ENCODE measurements at places on chromosomes 13 and 19.

DNA sequence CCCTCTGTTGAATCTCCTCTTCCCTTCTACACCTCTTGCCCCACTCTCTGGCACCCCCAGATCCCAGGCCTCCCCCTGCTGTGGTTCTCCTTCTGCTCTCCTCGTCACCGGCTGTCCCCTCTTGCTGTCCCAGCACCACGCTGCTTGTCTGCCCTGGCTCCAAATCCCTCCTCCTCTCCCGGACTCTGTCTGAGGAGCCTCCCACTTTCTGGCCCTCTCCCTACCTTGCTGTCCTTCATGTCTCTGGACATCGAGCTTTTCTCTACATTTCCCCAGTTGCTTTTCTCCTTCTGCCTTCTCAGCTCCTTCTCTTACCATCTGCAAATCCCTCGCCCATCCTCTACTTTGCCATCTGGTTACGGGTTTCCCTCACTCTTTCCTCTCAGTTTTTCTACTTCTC lies 1.2 kb downstream of the ZNF347 start:
- peak; percentile 43 for DNase-seq

DNA sequence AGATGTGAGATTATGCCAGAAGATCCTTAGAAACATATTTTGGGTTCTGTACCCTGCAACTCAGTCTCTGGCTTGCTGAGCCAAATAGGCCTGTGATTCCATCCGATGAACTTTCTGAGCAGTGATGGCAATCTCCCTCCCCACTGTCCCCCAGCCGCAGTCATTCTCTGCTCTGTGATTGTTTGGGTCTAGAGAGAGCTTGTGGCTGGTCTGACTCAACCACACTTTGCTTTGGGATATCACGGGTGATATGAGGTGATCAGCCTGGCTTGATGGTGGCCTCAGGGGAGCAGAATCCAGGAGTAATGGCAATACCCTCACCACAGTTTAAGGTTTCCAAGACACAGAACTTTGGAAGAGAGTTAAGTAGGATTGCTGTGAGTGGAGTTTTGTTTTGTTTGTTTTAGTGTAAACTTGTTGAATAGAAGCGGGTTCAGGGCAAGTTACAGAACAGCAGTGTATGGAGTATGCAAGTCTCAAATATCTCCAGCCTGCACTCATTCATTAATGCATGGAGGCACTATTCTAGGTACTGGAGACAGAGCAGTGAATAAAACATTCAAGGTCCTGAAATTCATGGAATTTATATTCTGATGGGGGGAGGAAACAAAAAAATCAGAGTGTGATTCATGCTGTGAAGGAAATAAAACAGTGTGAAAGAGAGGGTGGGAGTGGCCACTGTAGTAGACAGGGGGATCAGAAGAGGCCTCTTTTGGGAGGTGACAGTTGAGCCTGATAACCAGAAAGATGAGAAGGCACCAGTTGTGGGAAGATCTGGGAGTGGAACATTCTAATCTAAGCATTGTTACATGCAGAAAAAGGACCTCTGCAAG lies 5.3 kb downstream of the SAMD4B start:
- DNase-seq, result peak; percentile 23

GRCh38 chr13:97979051-97979450 lies 25.6 kb downstream of the IPO5 start:
- no peak for DNase-seq

DNA sequence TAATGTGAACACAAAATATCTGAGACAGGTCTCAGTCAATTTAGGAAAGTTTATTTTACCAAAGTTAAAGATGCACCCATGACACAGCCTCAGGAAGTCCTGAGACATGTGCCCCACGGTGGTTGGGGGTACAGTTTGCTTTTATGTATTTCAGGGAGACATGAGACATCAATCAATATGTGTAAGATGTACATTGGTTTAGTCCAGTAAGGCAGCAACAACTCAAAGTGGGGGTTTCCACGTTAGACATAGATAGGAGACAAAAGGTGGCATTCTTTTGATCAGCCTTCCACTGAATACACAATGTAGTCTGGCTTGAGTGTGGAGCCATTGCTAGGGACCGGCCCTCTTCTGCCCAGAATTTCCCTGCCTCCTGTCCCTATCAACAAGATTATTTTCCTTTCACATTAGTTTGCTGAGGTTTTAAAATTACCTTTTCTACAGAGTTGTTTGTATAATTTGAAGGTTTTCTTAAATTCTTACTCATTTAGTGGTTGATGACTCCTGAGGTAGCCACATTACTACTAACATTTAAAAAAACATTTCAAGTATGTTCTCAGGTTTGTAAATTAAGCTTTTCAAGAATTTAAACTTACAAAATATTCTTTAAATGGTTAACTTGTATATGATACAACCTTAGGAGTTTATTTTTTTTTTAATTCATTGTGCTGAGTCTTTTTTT lies 33.2 kb downstream of the RNASEH2B start:
- DNase-seq, result no peak

DNA sequence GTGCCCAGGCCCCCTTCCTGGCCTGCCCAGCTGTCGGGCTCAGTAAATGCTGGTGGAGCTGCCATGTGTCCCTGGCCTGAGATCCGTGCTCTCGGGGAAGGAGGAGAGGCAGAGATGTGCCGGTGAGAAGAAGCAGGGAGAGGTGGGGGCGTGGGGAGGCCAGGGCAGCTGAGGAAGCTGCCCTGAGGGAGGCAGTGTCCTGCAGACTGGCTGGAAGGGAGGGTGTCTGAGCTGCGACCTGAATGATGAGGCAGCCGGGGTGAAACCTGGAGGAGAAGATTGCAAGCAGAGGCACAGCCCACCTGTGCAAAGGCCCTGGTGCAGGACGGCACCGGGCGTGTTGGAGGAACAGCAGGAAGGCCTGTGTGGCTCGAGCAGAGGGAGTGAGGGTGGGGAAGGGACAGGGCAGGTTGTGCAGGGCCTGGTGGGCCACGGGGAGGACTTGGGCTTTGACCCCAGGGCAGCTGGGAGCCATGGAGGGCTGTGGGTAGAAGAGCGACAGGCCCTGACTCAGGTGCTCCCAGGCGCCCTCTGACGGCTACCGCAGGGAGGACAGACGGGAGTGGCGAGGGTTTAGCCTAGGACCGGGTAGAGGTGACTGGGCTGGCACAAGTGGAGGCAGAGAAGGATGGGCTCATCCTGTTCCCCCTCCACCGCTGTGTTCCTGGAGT lies 14.0 kb upstream of the CELF5 start:
- peak; percentile 72 for DNase-seq

DNA sequence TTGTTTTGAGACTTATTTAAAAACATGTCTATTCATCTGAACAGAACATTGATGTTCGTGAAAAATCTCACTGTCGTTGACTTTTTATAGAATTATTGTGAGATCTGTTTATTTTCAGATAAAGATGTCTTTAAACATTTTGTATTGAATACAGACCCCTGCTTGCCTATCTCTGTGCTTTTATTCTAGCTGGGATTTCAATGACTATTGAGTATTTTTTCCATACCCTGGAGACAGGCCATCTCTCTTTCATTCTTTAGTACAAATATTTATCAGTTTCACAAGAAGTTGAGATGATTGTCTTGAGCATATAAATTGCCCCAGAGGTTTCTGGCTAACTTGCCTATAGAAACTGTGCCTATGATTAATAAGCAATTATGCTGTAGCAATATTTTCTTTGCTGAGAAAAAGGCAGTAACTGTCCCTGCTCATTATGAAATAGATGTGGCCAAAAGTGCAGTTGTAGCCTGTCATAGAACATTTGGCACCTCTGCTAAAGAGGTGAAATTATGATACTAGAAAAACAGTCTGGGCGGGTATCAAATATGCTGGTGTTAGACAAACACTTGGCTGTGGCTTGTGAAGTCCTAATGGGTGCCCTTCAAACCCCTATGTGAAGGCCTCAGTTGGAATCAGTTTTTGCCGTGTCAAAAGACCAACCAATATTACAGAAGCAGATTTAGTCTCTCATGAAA lies 360.6 kb downstream of the HS6ST3 start:
- no peak for DNase-seq

DNA sequence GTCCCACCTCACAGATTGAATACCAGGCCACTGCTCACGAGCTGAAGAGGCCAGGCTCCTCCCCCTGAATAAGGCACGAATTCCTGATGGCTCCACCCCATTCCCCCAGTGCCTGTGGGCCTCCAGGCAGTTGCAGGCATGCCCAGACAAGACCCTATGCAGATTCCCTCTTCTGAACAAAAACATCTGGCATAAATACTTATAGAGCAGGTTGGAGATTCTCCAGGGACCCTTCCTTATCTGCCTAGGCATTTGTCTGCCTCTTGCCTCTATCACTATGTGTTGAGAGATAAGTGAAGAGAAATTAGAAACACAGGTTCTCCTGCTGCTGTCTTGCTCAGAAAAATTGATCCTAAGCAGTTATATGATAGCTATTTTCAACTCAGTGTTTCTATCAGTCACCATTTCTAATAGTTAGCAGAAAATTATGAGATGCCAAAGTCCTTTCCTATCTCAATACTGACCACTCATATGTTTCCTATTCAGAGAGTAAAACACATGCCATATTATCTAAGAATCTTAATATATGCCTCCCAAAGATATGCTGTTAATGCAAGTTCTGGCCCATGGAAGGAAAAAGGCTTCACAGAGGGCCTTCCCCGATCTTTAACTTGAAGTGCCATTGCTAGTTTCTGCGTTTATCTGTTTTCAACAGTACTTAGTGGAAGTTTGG lies 364.0 kb downstream of the KCTD12 start:
- DNase-seq, result no peak

DNA sequence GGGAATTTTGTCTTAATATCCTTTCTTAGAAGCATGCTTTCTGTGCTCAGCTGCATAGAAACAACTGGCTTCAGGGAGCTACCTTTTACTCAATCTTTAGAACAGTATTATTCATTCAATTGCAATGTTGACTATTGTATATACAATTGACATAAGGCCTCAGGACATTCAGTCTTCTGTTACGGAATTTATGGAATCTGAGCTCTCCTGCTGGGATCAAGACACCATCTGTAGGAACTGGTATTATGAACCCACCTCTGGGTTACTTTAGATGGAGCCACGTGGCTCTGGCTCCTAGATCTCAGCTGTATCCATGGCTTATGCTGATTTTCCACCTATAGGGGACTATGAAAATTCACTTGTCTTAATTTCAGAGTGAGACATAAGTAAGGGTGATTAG lies 716.2 kb upstream of the GPC6 start:
- DNase-seq, result no peak

DNA sequence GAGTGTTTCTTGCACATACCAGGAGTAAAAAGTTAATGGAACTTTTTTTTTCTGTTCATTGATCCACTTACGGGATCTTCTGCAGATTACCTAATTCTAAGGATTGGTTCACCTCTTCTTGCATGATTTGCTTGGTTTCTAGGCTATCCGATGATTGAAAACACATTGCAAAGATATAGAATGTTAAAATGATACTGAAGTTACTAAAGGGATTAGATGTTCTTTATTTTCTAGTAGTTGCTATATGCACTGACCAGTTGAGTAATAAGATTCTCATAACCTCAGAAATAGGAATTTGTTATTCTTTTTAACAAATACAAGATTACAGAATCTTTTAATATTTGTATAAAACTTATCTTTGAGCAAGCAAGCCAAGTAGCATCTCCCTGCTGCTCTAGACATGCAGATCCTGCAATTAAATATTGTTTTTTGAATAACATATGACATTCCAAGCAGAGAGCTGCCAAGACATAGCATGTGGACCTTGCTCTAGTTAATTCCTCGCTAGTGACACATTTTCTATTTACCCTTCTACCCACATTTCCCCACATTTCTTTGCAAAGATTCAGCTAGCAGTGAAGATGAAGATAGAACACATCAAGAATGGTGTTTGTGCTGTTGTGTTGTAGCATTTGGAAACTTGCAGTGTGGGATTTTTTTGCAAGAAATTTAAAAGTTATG lies 51.7 kb upstream of the RNF113B start:
- no peak for DNase-seq

All from adrenal gland (tissue), 19 donors.